Fibroblast of skin of right quadriceps (primary cell): ENCODE measurements at places on chromosomes 2 and 18.

- no peak for DNase-seq
Measured at GRCh38 chr2:190303647-190304046, 16.0 kb downstream of the HIBCH start.

GRCh38 chr18:8609659-8610458 is 622 bp downstream of the RAB12 start:
- no peak for DNase-seq

DNA sequence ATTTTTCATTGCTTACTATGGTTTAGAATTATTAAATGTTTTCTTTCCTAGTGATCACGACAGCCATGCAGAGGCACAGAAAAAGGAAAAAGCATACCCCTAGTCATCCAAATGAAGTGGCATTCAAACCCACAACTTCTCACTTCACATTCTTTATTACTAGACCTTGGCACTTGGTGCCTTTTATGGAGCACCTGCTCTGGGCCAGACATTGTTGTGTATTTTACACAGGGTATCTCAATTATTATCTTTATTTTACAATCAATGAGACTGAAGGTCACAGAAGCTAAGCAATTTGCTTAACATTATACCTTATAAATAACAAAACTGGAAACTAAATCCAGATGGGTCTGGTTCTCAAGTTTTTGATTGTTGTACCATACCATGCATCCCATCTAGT is 235.3 kb downstream of the LRATD1 start:
- DNase-seq = no peak

GRCh38 chr2:214069254-214069653 is 341.6 kb upstream of the VWC2L start:
- peak; percentile 95 for DNase-seq

DNA sequence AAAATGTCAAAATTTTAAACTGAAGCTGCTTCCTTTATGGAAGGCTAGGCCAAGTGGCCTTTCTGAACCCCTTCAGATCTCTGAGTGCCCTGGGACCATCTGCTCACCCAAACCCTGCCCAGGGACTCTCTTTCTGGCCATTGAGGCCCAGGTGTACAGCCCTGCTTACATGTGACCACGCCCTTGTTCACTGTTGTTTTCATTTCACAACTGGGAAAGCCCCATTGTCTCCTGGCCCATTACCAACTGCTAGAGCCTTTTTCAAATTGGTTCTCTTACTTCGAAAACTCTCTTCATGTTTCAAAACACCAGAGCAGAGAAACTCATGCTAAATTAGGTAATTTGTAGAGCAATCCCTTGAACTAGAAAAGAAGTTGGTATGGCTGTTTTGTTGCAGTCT is 219.5 kb upstream of the TANK start:
- DNase-seq = no peak

DNA sequence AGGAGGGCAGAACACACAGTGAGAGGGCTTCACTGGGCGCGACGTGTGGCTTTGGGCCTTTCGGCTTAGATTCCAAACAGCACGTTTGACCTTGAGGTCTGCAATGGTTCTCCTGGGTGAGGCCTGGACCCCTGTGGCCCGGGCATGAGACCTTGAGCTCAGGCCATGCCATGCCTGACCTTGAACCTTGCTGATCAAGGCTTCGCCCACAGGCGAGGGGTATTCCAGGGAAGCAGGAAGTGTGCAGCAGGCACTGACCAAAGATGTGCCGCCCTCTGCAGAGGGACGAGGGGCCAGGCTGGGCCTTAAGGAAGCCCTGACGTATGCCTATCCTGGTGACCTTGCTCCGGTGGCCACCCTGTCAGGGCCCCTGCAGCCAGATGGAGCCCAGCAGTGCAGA is 178.3 kb upstream of the HDAC4 start:
- DNase-seq = no peak

DNA sequence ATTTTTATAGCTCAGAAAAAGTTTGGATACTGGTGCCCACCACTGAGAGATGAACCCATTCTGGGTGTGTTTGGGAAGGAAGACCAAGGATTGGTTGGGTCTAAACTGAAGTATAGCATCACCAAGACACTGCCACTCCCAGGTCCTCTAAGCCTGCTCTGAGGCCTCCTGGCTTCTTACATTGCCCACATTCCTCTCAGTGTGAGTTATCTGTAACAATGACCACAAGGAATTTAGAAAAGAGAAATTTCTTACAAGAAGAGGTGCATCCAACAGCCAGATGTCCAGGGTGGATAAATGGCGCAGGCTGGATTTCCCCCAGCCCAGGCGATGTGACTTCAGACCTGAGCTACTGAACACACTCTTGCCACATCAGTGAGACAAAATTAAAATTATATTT is 1.6 kb upstream of the GPR45 start:
- peak; percentile 92 for DNase-seq

- DNase-seq = no peak
Measured at GRCh38 chr2:155456222-155456621, 757.7 kb downstream of the KCNJ3 start.

GRCh38 chr2:188975497-188976102 is 1.4 kb downstream of the COL3A1 start:
- DNase-seq = peak; percentile 97
